ENCODE measurements at places on chromosomes 2 and 18. TPM values are rescaled to one million over a fixed set of nuclear protein-coding genes. Genes with fewer than 3 reads are reported as not detected.

The SIX3 gene
- polyA plus RNA-seq = 1.4 TPM

DNA sequence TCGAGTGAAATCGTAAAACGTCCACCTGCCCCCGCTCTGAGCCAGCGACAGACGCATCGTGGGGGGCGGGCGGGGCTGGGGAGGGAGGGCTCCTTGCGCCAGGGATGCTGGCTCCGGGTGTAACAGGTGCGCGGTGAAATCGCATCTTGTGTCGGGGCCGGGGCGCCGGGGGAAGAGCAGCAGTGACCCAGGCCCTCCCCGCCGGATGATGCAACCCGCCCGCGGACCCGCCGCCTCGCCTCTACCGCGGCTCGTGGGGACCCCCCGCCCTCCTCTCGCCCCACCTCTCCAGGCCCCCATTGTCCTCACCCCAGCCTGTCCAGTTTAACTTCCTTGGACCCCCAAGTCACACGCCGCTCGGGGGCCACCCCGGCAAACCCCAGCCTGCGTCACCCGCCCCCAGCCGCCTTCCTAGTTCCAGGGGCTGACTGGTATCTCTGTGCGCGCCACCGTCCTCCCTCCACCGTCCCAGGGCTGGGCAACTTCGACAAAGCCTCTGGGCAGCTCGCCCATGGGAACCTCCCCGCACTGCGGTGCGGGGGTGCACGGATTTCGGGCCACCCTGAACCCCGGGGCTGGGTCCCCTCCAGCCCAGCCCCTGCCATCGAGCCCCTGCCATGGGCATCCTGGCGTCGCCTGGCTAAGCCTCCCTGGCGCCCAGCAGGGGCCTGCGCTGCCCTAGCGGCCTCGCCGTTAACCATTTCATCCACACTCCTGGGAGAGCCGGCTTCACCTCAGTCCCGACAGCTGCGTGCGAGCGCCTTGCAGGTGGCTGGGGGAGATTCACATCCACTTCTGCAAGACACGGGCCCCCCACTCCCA, 799 bp upstream of the KIF1A start:
- DNase-seq = no peak

GRCh38 chr2:105450471-105450870, 51.6 kb upstream of the FHL2 start:
- no peak for DNase-seq

- DNase-seq = peak; percentile 95
Observed at GRCh38 chr2:237662671-237663093, 35.3 kb downstream of the LRRFIP1 start.

- no peak for DNase-seq
Observed at GRCh38 chr2:65292106-65292400, 64.4 kb downstream of the ACTR2 start.

DNA sequence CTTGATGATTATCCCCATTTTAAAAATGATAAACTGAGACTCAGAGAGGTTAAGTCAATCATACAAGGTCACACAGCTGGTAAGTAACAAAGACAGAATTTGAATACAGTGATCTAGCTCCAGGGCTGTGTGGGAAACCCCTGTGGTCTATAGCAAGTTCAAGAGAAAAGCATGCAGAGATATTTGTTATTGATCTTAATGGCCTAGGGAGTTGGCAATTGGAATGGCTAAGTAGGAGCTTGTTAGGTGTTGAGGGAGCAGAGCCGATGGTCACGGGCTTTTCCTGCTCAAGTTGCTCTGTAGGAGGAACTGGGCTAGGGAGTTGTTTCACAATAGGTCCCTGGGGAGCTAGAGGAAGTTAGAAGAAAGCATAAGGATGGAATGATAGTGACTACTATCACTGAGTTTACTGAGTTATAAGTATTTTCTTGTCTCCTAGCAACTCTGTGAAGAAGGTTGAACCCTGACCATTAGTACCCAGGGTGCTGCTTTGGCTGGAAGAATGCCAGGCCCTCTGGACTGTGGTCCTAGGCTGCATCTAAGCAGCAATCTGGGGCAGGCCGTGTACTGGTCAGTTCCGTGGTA, 30.0 kb downstream of the RNF125 start:
- DNase-seq = no peak

The GULP1 gene
- 6.5 TPM for polyA plus RNA-seq

The SERPINB11 gene
- polyA plus RNA-seq = not detected

The SPEG gene
- polyA plus RNA-seq = 33.3 TPM

The SLC14A1 gene
- polyA plus RNA-seq = 0.49 TPM

DNA sequence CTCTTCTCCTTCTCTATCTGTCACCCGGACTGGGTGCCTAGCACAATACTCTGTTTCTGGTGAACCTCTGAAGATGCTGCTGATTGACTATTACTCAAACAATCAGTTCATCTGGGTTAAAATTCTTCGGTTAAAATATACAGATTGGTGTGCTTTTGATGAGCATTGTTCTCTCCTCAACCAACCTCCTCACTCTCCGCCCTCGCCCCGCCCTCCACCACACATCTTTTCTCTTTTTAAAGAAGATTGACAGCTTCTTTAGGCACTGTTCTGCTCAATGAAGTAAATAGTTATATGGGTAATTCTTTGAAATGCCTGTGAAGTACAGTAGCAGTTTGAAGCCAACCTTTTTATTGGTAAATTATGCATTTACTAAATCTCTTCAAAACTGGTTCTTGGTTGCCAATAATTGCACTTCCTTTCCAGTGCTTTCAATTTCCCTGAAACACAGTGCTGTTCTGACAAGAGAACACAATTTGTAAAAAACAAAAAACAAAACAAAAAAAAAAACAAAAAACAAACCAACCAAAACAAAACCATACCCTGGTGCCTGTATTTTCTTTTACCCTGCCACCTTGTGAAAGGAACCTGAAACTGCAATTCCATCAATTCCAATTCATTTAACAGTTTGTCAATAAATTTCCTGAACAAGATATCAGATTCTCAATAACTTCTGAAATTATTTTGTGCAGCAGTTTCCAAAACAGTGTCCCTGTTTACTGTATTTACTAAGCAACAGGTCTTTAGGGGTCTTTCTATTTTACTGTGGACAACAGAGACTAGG, 188.6 kb downstream of the LRP1B start:
- DNase-seq = no peak

The CCDC141 gene
- polyA plus RNA-seq = 2.4 TPM

DNA sequence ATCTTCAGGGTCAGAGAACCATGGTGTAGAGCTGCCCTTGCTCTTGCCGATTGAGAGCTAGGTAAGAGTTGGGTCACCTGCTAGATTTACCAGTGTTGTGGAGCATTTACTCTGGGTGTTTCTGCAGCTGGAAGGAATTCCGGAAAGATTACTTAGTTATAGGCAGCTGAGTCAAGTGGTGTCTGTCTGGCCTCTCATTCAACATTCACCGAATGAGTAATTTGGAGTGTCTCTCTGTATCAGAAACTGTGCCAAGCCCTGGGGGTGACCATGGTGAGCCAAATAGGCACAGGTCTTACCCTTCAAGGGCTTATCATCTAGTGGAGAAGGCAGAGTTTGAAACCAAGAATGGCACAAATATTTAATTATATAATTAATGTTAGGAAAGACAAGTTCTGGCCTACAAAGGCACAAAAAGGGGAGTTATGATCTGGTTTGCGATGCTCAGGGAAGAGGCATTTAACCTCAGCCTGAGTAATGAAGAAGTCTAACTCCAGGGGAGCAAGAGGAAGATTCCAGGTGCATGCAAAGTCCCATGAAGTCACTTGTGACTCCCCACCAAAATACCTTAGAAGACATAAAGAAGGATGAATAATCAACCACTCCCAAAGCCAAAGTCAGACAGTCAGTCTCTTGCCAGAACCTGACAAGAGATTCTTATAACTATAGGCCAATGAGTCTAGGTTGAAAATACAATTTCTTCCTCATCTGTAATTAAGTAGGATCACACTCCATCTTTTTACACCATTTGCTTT, 12.5 kb downstream of the SETBP1 start:
- DNase-seq = no peak

- DNase-seq = no peak
Observed at GRCh38 chr2:215499331-215499730, 63.5 kb upstream of the FN1 start.

The AQP12B gene
- 217 TPM for polyA plus RNA-seq

DNA sequence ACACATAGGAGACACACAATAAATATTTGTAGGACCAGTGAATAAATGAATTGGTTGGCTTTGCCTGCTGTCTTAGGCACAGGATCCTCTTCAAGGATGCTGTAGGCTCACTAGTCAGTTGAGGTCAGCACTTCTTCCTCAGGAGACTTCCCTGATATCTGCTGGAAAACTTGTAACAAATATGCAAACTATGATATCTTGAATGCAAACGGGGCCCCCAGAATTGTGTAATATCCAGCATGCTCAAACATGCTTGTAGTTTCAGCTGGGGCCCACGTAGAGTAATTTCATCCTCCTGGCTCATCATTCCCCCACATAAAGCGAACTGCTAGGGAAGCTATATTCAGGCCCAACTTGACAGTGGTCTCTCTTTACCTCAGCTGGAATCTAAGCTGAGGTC, 43.6 kb downstream of the POLE4 start:
- no peak for DNase-seq

The NEU2 gene
- polyA plus RNA-seq = not detected

- no peak for DNase-seq
Observed at GRCh38 chr2:161076936-161077335, 83.3 kb upstream of the TANK start.

The AKAIN1 gene
- polyA plus RNA-seq = 0.91 TPM

DNA sequence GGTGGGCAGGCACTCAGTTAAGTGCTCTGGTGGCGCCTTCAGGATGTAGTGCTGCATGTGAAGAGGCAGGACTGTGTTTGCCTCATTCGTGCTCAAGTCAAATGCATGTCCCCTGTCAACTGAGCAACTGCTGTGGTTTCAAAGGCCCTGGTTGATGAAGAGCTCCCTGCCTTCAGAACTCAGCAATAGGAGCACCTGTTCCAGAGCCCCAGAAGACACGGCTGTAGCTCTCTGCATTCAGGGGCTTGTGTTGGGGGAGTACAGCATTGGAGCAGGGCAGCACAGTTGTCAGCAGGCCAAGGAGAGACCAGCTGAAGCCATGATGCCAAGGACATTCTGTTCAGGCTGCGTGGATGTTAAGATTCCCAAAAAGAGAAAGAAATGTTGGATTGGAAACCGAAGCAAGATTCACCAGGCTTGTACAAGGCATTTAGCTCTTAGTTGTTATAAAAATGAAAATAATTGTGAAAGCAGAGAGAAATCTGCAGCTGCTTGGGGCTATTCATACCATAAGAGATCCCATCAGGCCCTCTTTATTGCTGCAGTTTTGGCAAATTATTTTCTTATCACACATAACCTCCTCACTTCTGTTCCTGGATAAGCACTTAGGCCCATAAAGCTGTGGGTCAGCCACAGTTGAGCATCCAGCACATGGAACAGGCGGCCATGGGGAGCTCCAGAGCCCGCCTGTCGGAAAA, 252.4 kb upstream of the ZNF521 start:
- DNase-seq = no peak

GRCh38 chr2:177044671-177045070, 167.9 kb upstream of the HNRNPA3 start:
- DNase-seq = no peak

GRCh38 chr2:2134037-2134436, 197.0 kb downstream of the MYT1L start:
- DNase-seq = no peak

DNA sequence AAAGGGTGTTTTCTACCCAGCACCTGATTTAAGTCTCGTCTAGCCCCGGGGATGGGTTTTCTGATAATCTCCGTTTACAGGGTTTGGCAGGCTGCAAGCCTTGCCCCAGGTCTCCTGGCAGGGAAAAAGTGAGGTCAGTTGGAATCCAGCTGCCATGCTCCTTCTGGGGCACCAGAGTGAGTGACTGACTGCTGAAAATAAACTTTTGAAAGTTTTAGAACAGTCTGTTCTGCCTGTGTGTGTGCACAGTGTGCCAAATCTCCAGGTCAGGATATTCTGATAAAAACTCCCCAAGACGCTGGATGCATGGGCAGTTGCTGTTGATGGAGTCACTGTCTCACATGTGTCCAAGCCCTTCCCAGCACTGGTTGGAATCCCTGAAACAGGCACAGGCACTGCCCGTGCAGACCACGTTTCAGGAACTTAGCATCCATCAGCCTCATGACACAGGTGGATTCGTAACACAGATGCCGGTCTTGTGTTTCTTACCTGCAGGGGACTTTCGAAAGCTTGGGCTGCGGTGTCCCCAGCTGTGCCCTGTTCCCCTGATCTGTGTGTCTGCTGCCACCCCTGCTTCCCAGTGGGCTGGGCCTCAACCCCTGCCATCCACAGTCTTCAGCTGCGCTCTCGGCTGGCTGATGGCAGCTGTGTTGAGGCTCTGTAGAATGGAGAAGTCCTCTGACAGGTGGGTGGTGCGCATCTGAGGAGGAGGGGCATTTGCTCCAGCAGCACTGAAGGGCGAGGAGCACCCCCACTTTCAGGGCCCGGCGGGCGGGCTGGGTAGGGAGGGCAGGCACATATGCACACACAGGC, 65.0 kb downstream of the SH3RF3 start:
- no peak for DNase-seq

DNA sequence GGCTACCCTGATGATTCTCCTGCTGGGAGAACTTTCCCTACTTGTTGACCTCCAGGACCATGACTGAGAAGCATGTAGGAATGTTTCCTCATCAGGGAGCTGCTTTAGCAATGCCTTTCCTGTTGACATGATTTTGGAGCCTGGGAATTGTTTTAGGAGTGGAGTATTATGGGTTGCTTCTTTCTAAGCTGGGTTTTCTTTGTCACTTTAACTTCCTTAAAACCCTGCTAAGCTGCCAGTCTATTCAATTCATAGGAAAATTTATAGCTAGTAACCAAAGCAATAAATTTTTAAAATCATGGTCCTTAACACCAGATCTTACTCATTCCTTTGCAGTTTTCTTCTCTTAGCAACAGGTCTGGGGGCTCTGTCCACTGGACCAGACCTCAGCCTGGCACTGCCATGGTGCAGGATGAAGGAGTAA, 125.6 kb upstream of the TACR1 start:
- DNase-seq = no peak

- no peak for DNase-seq
Observed at GRCh38 chr2:65922030-65922429, 489.6 kb upstream of the SPRED2 start.

DNA sequence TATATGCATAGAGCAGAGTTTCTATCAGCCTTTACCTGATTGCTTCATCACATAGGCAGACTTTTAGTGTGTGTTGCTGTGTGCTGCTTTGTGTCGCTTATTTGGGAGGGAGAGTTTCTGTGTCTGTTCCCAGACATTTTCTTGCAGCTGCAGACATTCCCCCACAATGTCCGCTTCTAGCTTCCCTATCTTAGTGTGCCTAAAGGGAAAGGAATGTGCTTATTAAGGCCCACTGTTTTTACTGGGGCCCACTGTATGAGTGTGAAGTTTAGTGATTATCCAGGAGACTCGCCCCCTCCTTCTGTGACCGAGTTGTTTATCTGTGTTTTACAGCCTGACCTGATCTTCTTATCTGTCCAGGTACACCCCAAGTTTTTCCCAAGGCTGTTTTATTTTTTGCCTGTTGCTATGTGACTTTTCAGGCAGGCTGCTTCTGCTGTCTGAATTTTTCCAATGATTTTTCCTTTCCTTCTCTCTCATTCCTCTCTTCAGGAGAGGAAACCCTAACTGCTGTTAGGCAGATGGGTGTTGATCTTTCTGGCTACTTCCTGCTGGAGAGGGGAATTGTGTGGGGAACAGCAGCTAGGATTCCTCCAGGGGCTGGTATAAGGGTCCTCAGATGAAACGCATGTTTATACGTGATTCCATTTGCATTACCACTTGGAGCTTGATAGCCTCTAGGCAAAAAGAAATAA, 47.6 kb downstream of the STK17B start:
- no peak for DNase-seq

The COL4A4 gene
- 1.3 TPM for polyA plus RNA-seq

GRCh38 chr2:182980115-182980514, 58.1 kb downstream of the NCKAP1 start:
- DNase-seq = no peak

The ERICH2 gene
- 1.6 TPM for polyA plus RNA-seq
